ENCODE measurements at places on chromosomes 12 and 14.

DNA sequence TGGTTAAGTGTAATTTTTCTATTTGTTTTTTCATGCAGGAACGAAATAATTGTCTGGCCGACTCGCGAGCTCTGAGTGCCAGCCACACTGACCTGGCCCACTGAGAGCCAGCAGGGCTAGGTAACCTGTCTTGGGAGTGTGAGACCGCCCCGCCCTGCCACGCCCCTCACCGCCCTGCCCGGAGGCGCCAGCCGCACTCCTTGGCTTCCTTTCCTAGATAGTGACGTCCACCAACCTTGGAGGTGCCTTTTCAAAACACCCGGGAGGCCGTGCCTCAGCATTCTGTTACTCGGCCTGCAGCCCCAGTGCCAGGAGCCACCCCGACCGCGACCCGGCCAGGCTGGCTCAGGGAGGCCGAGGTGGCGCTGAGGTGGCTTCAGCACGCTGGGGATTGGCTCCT, 21.7 kb downstream of the XRCC3 start:
- no peak for DNase-seq

- no peak for DNase-seq
Measured at GRCh38 chr12:85996280-85996679, 122.2 kb downstream of the NTS start.

- no peak for DNase-seq
Measured at GRCh38 chr12:59370933-59371332, 224.9 kb upstream of the SLC16A7 start.

DNA sequence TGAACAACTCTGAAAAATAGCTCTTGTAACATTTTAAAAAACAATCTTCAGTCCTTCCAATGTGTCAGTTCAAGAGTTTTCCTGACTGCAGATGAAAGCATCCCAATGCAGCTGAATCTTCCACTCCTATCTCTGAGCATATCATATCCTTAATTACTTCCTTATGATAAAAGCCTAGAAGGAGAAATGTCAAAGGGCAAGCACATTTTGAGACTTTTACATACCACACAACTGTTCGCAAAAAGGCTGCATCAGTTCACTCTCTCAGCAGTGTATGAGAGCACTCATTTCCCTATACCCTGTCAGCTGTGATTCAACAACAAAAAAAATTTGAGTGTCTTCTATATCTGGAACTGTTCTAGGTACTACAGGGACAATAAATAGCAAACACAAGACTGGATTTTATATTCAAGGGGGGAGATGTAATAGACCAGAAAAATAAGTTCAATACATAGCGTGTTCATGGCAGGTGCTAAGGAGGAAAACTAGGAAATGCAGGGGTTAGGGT, 66.1 kb downstream of the ACADS start:
- DNase-seq, result no peak

DNA sequence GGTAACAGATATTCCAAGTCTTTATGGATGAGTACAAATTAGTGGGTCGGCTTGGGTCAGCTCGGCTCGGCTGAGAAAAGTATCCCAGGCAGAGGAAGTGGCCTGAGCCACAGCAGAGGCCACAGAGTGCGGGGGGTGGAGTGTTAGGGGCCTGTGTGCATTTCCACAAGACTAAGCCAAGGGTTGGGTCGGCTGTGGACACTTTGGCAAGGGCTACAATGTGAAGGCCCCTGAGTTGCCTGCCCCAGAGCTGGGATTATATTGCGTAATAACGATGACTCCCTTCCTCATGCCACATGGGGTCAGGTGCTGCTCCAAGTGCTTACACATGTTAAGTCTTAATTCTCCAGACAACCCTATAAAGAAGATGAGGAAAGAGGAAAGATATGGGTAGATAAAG, 11.4 kb downstream of the EVL start:
- DNase-seq, result no peak

GRCh38 chr12:116876151-116876869, 4.9 kb downstream of the HRK start:
- no peak for DNase-seq

DNA sequence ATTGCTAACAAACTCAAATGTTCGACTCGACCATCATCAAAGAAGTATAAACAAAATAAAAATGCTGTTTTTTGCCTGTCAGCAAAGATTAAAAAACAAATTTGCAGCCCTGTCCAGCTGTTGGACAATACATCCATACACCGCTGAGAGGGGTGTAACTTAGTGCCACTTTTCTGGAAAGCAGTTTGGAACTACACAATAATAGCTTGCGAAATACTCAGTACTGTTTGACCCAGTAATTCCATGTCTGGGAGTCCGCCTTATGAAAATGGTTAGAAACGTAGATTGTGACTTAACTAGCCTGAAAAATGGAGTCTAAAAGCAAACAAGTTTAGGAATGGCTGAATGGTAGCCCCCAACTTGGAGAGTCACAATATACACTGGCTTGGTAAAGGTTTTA, 6.4 kb downstream of the USP30 start:
- DNase-seq, result no peak

GRCh38 chr12:77372026-77372425, 306.7 kb upstream of the E2F7 start:
- DNase-seq, result no peak

GRCh38 chr12:119949145-119949544, 39.9 kb upstream of the BICDL1 start:
- no peak for DNase-seq

GRCh38 chr12:56520506-56520905, 1.1 kb upstream of the RBMS2 start:
- no peak for DNase-seq

DNA sequence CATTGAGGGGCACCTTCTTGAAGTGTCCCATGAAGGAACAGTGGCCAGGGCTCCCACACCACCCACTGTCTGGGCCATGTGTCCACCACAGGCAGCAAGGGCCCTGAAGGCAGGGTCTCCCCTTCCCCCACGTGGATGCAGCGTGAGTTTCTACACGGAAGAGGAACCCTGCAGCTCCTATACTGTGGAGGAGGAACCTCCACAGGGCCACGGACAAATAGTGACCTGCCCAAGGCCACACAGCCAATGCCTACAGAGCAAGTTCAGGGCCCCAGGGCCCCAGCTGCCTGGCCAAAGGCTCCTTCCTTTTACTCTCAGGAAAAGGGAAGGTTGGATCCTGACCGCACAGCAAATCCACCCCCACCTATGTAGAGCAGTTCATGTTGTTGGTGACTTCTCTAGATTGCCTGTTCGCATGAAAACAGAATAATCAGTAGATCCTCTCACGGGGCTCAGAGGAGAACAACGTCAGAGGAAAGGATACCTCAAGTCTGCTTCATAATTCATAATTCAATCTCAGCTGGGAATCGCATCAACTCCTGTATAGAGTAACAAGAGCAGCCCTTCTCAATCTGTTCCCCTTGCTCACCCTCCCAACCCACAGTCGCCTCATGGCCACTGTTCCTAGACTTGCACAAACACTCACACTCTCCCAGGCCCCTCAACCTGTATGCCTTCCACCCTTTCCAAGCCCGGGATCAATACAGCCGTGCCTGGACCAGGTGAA, 11.1 kb upstream of the KRT73 start:
- DNase-seq, result no peak

- DNase-seq, result no peak
Measured at GRCh38 chr14:28467611-28468010, 299.0 kb upstream of the FOXG1 start.

GRCh38 chr12:22396735-22397134, 62.2 kb upstream of the ST8SIA1 start:
- no peak for DNase-seq

DNA sequence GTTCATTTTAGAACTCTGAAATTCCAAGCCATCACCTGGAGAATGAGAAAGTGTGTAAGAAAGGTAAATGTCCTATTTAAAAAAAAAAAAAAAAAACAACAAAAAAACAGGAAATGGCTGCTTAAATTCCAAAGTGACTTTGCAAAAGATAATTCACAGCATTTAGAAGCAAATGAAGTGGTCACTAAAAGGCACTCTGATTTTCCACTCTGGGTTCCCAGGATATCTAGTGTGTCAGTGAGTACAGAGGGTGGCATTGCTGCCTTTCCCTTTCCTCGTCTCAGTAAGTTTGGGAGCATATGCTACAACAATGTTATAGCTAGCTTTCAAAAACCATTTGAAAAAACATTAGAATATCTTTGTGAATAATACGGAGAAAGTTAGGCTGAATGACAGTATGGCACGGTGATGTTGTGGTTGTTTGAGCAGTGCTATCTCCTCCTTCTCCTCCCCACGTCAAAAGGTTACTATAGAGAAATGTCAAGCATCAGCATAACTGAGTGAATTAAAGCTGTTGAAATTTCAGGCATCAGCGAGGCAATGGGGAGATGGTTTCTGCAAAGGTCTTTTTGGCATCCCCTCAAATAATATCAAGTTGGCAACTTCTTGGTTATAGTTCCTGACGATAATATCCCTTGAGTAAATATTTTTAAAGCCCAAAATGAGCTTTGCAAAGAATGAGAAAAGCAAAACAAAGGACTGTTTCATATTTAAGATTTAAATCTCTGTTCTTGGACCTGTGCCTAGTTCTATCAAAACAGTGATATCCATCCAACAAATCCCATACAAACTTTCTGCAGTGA, 164.5 kb upstream of the E2F7 start:
- no peak for DNase-seq

GRCh38 chr12:116990329-116990728, 79.6 kb downstream of the FBXW8 start:
- no peak for DNase-seq

DNA sequence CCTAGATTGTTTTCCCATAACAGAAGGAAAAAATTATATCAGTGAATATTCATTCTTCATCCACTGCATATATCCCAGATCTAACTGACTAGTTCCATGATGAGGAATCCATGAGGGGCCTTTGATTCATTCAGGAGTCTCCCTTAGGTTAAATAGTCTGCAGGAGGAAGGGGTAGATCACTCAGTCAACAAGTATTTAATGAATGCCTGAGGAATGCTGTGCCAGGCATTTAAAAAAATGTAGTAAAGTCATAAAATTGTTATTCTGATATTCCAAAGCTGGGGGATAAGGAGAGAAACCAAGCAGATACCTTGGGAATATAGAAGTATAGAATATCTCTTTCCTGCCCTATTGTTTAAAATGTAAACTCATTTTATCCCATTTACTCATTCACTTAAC, 216.2 kb upstream of the CAND1 start:
- no peak for DNase-seq

DNA sequence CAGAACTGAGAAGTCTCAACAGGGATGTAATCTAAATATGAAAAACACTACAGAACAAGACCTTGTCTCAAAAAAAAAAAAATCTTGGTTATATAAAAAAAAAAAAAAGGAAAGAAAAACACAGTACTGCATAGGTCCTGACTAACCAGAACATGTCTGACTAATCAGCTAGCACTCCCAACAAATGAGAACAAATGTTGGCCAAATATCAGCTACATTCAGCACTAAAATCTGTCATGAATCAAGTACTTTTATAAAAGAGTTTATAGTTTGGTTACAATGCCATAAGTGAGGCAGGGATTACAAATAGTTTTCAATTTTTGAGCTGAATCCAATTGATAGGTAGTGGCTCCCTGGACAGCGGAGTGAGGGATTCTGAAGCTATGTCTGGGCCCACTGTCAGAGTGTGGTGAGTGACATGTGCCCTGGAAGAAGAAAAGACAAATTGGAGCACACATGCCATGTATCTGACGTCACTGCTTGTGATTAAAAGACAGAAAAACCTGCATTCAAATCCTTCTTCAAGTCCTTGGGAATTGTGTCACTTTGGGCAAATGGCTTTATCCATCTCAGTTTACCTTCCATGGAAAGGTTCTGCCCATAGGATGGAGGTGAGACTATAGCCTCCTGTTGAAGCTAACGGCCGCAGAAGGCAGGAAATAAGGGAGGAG, 5.6 kb upstream of the FAM234B start:
- no peak for DNase-seq

GRCh38 chr12:44555454-44555853, 320.7 kb downstream of the NELL2 start:
- no peak for DNase-seq

- no peak for DNase-seq
Measured at GRCh38 chr14:99660006-99660566, 15.2 kb downstream of the HHIPL1 start.

Data from frontal cortex (tissue), 4 donors.